ENCODE measurements at places on chromosomes 4 and X.

DNA sequence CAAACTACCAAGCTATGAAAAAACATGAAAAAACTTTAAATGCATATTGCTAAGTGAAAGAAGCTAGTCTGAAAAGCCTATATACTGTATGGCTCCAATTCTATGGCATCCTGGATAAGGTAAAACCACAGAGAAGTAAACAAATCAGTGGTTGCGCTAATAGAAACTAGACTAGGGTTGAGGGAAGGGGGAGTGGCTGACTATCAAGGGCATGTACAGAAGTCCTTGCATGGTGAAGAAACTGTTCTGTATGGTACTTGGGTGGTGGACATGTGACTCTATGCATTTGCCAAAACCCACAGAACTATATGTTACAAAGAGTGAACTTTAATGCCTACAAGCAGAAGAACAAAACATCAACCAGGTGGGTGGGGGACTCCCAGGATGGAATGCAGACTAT, 96.8 kb downstream of the MTMR1 start:
- no peak for DNase-seq

- DNase-seq, result no peak
Observed at GRCh38 chr4:13455411-13455810, 28.7 kb downstream of the RAB28 start.

DNA sequence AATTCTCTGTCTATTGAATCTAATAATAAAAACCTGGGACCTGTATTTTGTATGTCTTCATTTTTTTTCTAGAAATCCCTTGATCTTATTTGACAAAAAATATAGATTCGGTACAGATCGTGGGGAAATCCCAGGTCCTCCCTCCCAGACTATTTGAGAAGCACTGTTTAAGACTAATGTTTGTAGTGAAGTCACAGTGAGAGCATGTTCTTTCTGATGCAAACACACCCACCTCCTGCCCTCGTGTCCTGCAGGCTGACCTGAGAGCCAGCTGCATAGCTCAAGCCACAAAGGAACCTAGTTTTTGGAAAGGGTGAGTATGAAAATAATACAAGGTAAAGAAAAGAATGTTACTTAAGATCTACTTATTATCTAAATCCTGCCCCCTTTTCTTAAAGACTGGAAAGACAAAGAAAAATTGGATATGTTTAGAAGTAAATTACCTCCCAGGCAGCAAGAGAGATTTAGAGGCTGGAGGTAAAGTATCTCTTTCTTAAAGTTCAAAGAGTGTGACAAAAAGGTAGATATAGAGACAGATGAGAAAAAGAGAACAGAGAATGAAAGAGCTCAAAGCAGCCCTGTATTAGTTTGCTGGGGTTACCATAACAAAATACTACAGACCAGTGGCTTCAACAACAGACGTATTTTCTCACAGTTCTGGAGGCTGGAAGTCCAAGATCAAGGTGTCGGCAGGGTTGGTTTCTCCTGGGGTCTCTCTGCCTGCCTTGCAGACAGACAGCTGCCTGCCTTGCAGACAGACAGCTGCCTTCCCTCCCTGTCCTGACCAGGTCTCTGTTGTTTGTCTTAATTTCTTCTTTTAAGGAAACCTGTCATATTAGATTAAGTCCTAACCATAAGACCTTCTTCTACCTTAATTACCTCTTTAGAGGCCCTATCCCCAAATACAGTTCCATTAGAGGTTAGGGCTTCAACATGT, 20.4 kb upstream of the DCTD start:
- DNase-seq, result no peak

GRCh38 chr4:189083769-189084168, 856.9 kb upstream of the FRG1 start:
- no peak for DNase-seq

DNA sequence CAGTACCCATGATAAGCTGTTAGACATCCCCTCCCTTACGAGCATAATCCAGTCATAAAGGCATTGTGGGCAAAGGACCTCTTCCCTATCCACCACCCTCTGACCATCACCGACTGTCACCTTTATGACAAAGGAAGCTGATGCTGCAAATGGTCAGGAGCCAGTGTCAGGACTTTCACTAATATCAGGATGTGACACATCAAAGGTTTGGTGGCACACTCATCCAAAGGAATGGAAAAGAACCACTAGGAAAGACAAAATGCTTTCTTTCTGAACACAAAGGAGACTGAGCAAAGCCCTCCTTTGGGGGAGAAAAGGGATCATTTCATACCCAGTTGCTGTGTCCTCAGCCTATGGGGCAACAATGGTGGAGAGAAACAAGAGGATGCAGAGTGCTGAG, 66.9 kb upstream of the PROM1 start:
- no peak for DNase-seq

DNA sequence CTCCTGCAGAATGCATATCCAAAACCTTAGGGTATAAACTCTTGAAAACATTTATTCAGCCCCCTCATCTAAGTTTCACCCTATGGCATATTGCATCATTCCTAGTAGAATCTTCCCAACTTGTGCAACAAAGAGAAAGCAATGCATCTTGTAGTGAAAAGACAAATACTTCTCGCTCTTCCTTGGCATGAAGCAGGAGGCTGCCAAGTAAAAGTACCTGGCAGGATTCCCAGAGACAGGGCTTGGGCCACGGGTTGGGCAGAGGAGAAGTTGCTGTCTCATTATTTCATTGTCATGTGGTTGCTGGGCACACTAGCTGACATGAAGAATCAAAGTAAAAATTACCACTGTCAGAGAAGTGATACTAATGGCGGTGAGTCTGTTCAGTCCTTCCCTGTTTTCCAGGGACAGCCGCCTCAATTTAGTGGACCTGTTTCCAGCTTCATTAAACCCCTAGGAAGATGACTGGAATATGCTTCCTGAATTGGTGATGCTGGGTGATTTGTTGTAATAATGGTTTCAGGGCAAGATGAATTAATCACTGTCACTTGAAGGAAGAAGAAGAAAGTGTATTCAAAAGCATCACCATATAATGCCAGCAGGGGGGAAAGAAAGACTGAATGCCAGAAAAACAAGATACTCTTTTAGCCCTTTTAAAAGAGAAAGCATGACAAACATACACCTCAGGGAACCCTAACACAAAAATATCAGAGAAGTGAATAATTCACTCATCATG, 380.5 kb upstream of the IGFBP7 start:
- DNase-seq, result no peak

DNA sequence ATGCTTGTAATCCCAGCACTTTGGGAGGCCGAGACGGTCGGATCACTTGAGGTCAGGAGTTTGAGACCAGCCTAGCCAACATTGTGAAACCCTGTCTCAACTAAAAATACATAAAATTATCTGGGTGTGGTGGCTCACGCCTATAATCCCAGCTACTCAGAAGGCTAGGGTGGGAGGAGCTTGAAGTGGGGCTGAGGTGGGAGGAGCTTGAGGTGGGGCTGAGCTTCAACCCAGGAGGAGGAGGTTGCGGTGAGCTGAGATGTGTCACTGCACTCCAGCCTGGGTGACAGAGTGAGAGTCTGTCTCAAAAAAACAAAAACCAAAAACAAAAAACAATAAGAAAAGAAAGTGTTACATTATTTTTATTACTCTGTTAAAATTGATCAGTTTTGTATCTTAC, 1164.4 kb upstream of the IGFBP7 start:
- no peak for DNase-seq

DNA sequence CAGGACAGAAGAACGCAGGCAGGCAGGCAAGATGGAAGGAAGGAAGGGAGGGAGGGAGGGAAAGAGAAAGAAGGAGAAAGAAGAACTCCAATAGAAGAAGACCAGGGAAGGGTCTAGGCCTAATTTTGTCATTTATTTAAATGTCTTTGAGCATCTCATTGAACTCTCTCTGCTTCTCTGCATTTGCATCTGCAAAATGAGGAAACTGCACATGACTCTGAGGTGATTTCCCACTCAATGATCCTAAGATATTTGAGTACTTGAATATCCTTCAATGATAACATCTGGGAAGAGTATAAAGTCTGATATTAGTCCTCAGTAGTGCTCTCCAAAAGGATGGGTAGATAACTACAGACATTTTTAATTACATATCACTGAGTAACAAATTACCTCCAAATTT, 33.1 kb upstream of the RBPJ start:
- no peak for DNase-seq

DNA sequence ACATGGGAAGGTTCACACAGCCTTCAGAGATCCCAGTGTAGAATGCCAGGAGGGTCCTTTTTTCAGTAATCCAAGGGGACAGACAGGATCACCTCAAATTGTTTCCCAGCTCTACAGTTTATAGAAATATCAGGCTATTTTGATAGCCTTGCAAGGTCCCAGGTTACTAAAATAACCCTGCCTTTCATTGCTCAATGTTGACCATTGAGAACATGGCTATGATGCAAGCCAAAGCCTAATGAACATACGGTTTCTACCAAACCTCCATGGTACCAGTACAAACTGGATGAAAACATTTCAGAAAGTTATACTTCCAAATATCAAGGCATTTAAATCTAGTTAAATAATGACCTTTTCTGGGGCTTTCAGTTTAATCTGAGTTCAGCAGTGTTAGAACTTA, 151.5 kb downstream of the PLS3 start:
- DNase-seq, result no peak

- DNase-seq, result no peak
Observed at GRCh38 chrX:57595381-57595811, 3.6 kb downstream of the ZXDB start.

DNA sequence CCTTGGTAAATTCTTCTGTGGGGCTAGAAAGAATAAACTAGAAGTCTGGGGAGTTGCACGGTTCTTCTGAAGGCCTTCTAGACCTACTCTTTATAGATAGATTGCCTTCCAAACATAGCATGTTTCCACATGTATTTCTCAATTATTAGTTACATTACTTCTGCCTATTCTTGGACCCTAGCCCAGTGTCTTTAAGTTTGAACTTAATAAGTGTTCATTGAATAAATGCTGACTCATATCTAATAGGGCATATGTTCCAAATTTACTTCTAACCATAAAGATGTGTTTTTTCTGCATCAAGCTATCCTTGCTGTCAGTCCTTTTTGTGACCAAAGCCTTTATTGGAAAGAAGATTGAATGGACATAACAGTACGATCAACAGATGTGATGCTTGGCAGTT, 503.6 kb upstream of the ZFP42 start:
- DNase-seq, result no peak

DNA sequence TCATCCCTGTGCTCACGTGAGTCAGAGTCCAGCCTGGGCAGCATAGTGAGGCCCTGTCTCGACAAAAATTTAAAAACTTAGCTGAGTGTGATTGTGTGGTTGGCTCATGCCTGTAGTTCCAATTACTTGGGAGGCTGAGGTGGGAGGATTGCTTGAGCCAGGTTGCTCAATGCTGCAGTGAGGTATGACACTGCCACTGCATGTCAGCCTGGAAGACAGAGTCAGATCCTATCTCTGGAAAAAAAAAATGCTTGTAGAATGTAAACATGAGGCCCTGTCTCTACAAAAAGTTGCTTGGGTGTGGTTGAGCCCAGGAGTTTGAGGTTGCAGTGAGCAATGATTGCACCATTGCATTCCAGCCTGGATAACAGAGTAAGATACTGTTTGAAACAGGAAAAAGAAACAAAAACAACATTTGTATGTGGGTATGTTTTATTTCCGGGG, 11.3 kb upstream of the YTHDC1 start:
- DNase-seq, result no peak

- no peak for DNase-seq
Observed at GRCh38 chr4:138460477-138461414, 218.6 kb upstream of the SLC7A11 start.

- no peak for DNase-seq
Observed at GRCh38 chr4:48681856-48682255, 98.2 kb downstream of the FRYL start.

GRCh38 chrX:131288738-131289511, at the start of gene IGSF1:
IGSF1 (minus strand) TSS chrX:131289306; CDS start chrX:131286674, 2,632 bp downstream.
- DNase-seq, result no peak

DNA sequence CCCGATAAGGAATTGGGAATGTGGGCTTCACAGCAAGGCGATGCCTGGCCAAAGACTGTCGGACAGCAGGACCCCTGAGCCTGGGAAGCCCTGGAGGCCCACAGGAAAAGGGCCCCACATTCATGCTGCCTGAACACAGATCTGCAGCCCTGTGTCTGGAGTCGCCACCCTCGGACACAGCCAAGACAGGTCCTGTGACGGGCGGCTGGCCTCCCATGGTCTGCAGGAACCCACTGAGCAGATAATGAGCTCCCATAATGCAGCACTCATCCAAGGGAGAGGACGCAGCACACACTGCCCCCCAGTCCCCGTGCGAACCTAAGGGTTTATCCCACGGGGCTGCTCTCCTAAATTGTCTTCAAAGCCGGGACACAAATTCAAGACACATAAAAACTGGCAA, 30.6 kb downstream of the ZFYVE28 start:
- DNase-seq, result no peak

DNA sequence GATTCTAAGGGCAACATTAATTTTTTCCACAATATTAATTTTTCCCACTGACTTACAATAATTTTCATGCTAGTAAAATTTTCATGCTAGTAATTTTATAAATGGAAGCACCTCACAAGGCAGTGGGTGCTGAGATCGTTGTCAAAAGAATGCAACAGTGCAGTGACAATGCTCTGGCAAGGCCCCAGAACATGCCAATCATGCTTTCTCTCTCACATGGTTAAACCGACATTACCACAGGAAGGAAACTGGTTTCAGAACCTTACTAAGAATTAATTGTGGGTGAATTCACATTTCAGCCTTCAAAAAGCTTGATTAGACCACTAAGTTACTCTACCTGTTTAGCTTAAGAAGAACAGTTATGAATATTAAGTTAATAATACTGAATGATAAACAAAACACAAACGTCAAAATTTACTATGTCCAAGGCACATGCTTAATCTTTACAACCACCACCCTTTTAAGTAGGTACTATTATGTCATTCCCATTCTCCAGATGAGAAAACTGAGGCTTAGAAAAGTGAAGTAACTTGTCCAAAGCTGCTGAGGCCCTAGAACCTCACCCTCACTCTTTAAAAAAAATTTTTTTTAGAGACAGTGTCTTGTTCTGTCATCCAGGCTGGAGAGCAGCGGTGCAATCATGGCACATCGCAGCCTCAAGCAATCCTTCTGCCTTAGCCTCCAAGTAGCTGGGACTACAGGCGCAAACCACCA, 10.0 kb upstream of the OPHN1 start:
- DNase-seq, result no peak

GRCh38 chr4:163858515-163858914, 364.0 kb downstream of the TMA16 start:
- no peak for DNase-seq

DNA sequence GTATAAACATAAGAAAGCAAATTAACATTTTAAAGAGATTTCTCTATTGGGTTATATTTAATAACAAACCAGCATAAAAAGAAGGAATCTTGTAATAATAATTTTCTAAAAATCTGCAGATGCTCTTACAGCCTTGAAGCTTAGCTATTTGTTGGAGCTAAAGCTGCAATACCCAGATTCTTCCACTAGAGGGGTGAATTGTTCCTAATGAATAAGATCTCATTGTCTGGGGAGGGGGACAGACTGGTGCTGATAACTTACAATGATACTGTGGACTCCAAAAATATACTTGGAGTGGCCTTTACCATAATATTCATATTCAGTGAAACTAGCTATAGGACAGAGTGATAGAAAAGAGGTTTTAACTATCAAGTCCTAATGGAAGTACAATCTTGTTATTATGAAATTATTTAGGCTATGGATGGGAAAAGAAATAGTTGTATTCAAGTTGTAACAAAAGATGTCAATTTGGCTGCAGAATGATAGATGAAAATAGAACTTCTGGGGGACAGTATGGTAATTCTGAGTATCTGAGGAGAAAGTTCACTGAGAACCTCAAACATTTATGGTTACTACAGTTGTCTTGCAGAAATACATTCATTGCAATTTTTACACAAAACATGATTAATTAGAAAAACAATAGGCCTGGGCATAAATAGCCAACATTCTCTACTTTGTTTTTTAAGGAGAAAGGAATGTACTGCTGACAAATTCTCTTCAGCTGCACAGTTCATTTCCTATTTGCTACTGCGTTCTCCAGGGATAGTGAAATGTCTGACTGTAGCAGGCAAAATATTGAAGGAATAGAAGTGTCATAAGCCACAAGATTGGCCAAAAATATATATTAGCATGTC, 443.3 kb downstream of the GBA3 start:
- DNase-seq, result no peak
